ENCODE measurements at places on chromosomes 13 and 19. TPM values are rescaled to one million over a fixed set of nuclear protein-coding genes. Genes with fewer than 3 reads are reported as not detected.

The PSG6 gene
- not detected for total RNA-seq

GRCh38 chr13:29497137-29497654, 98.3 kb downstream of the SLC7A1 start:
- DNase-seq: no peak

The MEX3D gene
- total RNA-seq: 6.1 TPM

DNA sequence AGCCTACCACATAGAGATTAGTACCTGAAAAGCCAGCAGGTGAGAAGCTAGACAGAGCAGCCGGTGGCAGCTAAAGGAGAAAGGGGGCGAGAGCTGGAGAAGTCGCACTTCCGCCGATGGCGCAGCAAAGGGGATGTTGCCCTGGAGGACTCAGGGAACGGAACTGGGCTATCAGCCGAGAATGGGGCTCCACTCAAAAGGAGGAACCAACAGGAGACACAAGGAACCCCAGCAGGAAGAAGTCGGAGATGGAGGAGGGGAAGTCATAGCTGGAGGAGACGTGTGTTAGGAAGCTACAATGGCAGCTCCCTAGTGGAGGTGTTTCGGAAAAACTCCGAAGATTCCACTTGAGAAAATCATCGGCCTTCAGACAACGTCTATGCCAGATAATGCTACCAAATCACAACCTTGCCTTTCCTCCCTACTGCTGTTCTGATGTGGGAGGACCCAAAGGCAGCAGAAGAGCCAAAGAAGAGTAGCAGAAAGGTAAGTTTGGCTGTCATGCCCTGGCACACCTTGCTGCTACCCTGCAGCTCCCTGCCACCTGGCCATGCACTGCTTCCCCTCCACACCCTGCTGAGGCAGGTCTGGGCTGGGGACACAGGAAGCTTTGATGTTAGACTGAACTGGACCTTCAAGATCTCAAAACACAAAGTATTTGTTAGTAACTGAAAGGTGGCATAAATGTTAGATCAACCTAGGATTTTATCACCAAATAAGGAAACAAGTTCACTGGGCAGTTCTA, 127.9 kb downstream of the DLEU7 start:
- no peak for DNase-seq

- DNase-seq: no peak
Measured at GRCh38 chr19:32865326-32865725, 4.2 kb downstream of the SLC7A9 start.

DNA sequence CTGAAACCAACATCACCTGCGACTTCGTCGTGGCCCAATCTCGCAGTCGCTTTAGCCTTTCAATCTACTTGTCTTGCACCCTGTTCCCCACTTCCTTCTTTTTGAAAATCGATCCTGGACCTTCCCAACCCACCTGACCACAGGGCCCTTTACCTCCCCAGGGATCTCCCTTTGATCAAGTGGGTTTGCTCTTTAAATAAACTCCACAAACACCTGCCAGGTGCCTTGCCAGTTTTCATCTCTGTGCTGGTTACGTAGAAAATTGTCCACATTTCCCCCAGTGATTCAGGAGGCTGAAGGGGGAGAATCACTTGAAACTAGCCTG, 14.5 kb upstream of the RAB20 start:
- DNase-seq: no peak

GRCh38 chr19:35327642-35328041, 1.3 kb upstream of the CD22 start:
- no peak for DNase-seq

DNA sequence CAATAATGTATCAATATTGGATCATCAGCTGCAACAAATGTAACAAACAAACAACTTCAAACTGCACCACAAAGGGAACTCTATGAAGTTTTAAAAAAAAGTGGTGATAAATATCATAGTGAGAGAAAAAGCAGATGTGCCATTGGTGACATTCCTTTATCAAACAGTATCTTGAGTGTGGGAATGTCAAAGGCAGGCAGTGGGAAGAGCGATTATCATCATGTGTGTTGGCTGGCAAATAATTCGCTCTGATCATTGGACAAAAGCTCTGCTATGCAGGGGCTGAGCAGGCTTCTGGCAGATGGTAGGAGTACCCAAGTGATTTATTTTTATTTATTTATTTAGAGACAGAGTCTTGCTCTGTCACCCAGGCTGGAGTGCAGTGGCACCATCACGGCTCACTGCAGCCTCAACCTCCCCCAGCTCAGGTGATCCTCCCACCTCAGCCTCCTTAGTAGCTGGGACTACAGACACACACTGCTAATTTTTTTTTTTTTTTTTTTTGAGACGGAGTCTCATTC, 55.9 kb upstream of the RANBP3 start:
- DNase-seq: no peak

The SMIM44 gene
- total RNA-seq: not detected

The BABAM1 gene
- 112 TPM for total RNA-seq

DNA sequence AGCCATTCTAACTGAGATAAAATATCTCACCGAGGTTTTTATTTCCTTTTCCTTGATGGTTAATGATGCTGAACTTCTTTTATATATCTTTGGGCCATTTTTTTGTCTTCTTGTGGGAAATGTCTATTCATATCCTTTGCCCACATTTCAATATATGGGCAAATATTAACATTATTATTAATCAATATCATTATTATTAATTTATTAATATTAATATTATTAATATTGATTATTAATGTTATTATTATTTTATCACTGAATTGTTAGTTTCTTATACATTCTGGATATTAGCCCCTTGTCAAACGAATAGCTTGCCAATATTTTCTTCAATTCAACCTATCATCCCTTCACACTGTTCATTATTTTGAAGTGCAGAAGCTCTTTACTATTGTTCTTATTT, 2203.6 kb downstream of the PCDH9 start:
- DNase-seq: no peak

DNA sequence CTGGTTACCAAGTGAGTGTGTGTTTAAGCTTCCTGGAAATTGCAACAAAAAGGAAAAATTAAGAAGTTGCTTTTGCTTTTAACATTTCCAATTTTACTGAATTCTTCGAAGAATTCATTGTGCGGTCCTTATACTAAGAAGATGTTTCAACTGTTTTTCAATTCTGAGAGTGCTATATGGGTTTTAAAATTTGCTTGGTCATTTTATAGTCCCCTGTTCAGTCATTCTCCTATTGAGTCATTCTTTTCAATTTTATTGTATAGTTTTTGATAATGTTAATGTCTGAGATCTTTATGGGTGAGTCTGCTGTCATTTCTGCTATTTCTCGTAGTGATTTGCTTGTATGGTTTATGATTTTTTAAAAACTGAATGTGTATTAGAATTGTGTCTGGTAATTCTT, 26.5 kb downstream of the UBA2 start:
- DNase-seq: no peak

DNA sequence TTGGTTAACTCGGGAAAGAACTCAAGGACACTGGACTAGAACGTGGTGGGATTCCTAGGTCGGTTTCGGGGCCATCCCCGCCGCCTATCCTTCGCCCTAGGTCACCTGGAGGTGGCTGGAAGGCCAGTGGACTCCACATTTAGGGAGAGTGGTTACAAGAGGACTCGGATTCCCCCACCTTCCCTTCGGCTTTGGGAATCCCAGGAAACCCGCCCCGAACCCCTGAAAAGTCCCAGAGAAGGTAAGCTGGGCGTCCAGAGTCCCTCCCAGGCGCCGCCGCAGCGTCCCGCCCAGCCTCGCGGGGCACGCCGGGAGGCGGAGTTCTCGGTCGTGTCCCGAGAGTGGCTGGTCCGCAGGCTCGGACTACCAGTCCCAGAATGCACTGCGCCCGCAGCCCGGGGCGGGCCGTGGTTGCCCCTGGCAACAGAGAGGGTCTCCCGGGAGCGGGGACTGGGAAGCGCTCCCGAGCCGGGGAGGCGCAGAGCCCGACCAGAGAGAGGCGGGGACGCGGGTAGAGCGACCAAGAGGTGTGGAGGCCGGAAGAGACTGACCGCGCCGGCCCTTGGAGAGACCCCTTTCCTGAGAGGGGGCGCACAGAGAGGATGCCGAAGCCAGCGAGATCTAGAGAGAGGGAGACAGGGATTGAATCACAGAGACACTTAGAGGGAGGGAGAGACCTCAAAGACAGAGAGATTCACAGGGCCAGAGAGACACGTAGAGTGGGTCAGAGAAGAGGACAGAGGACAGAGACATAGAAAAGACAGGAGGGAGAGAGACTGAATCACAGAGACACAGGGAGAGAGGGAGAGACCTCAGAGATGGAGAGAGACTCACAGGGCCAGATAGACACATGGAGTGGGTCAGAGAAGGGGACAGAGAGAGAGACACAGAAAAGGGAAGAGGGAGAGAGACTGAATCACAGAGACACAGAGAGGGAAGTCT, 2.6 kb upstream of the PRKCG start:
- peak; percentile 87 for DNase-seq

- no peak for DNase-seq
Measured at GRCh38 chr19:30231408-30232318, 140.5 kb upstream of the ZNF536 start.

The TLE6 gene
- 3.2 TPM for total RNA-seq

DNA sequence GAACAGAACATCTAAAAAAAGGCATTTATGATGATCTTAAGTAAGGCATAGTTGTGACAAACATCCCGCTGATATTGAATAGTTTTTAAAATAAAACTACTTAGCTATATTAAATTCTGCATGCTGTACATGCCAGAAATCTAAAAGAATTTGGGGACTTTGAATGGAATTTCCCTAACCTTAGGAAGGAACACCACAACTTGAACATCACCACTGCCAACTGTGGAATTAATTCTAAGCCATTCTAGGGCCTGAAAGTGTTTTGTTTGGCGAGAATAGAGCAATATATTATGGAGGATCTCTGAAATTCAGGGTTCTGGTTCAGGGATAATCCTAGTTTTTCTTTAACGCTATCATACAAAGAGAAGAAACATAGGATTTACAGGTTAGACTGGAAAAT, 17.8 kb upstream of the LATS2 start:
- DNase-seq: no peak

GRCh38 chr13:19737844-19738557, 44.7 kb downstream of the PSPC1 start:
- no peak for DNase-seq

GRCh38 chr13:106172176-106172905, 363.1 kb downstream of the EFNB2 start:
- DNase-seq: no peak

Data from activated naive CD8-positive, alpha-beta T cell treated with anti-CD3 and anti-CD28 coated beads for 36 hours (primary cell).